ENCODE measurements at places on chromosomes 4 and X. TPM values are rescaled to one million over a fixed set of nuclear protein-coding genes. Genes with fewer than 3 reads are reported as not detected.

Gene ADH1A
- total RNA-seq: 1.5 TPM

Gene TCEANC
- 3.3 TPM for total RNA-seq

Gene TMPRSS11A
- not detected for total RNA-seq

Gene TLR6
- total RNA-seq: 5.9 TPM

Gene PASD1
- total RNA-seq: not detected

Gene GALNTL6
- 0.96 TPM for total RNA-seq

GRCh38 chr4:176321589-176321988 is 1.8 kb downstream of the SPCS3 start:
- H3K27me3 ChIP-seq: no peaks in the 10 kb centered on the region
- peak overlapping the region; percentile 96 for H3K27ac ChIP-seq
- H3K36me3 ChIP-seq: no peaks in the 10 kb centered on the region
- no peak for DNase-seq
- no peaks in the 10 kb centered on the region for H3K4me1 ChIP-seq
- H3K4me3 ChIP-seq: no peak overlapping the region

GRCh38 chr4:48337731-48338130 is 3.6 kb upstream of the SLAIN2 start:
- no peaks in the 10 kb centered on the region for H3K36me3 ChIP-seq

DNA sequence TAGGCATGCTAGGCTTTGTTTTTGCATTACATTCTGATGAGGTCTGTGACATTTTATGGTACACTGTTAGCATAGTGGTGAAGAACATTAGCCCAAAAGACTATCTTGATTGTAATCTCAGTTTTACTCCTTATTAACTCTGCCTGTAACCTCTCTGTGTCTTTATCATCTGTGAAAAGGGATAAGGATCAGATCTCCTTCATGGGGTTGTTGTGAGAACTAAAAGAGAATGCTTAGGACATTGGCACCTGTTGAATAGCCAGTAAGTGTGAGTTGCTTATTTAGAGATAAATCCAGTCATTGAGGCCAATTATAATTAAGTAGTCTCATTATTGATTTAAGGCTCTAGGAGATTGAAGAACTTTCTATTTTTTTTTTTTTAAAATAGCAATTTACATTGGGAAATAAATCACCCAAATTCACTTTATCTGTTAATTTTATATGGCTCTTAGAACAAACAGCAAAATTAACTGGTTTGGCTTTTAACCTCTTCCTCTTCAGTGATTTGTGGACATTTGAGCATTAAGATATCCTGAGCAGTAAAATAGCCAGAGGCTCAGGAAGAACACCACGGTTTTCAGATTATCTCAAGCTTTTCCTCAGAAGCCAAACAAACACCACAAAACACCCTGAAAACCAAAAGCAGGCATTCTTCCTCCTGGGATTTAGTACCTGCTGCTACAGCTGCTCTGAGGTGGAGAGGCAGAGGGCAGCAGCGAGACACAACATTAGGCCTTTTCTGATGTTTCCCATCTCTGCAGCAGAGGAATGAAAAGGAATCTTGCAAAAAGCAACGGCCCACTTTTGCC is 192.9 kb downstream of the ARHGAP10 start:
- DNase-seq: peak; percentile 77
- H3K27ac ChIP-seq: no peak overlapping the region
- peaks cover 9% of the 10 kb centered on the region for H3K4me1 ChIP-seq
- H3K27me3 ChIP-seq: no peaks in the 10 kb centered on the region
- H3K36me3 ChIP-seq: peaks cover 5% of the 10 kb centered on the region

- H3K4me3 ChIP-seq: no peak overlapping the region
- no peaks in the 10 kb centered on the region for H3K4me1 ChIP-seq
- H3K36me3 ChIP-seq: no peaks in the 10 kb centered on the region
- DNase-seq: no peak
- H3K27me3 ChIP-seq: no peaks in the 10 kb centered on the region
- H3K27ac ChIP-seq: no peak overlapping the region
These were observed 106.7 kb upstream of the GUCY1A1 start for GRCh38 chr4:155559915-155560314.

DNA sequence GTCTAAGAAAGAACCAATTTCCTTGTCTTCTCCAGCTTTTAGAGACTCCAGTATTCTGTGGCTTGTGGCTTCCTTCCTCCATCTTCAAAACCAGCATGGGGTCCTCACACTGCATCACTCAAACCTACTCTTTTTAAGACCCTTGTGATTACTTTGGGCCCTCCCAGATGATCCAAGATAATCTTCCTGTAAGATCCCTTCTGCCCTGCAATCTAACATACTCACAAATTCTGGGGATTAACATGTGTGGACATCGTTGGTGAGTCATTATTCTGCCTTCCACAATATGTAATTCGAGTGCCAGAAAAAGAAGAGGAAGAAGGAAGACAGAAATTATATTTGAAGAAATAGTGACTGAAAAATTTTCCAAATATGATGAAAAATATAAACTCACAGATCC is 47.9 kb downstream of the BEND4 start:
- H3K27me3 ChIP-seq: no peaks in the 10 kb centered on the region
- no peaks in the 10 kb centered on the region for H3K36me3 ChIP-seq
- H3K4me3 ChIP-seq: no peak overlapping the region
- no peaks in the 10 kb centered on the region for H3K4me1 ChIP-seq
- no peak overlapping the region for H3K27ac ChIP-seq

GRCh38 chrX:28966331-28966730 is 379.1 kb downstream of the IL1RAPL1 start:
- no peak for DNase-seq
- H3K36me3 ChIP-seq: no peaks in the 10 kb centered on the region
- no peaks in the 10 kb centered on the region for H3K4me1 ChIP-seq
- no peaks in the 10 kb centered on the region for H3K27me3 ChIP-seq
- no peak overlapping the region for H3K27ac ChIP-seq

DNA sequence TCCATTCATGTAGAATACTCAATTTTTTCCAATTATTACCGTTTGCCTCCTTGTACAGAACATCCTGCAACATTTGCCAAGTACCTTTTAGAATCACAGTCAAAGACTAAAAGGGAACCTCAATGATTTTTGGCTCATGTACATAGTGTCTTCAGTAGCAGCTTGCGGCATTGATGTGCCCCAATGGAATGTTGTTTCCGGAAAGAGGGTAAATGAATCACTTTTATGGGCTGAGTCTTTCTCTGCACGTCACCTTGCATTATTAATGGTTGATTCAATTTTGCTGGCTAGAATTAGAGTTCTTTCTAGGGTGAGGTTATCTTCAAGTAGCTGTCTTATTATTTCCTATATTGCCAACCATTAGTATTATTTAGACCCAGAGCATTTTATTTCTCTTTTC is 116.9 kb upstream of the GABRA2 start:
- no peaks in the 10 kb centered on the region for H3K4me1 ChIP-seq
- no peaks in the 10 kb centered on the region for H3K27me3 ChIP-seq
- H3K27ac ChIP-seq: no peak overlapping the region
- no peak for DNase-seq

DNA sequence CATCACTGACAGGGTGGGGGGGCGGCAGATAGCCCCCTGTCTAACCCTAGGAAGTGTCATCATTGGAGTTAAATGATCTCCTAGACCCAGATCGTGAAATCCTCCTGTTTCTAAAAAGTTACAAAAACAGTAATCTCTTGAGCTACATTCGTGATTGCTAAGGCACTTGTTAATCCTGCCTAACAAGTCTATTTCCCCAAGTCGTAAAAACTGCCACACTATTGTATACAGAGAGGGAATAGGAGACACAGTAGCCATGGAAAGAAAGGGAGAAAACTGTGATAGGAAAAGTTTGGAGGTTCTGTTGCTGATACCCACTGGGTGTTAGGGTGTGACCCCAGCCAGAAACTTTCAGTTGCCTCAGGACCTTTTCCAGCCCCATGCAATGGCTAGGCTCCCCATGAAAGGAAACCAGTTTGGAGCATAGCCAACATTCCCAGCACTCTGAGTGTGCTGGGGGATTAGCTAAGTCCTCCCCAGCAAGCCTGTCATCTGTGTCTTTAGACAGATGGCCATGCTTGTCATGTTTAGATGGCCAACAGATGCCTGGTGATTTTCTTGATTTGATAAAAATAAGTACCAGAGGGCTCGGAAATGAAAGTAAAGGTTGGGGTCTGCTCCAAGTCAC is 63.3 kb upstream of the ANXA10 start:
- no peak overlapping the region for H3K27ac ChIP-seq
- no peaks in the 10 kb centered on the region for H3K27me3 ChIP-seq
- H3K36me3 ChIP-seq: no peaks in the 10 kb centered on the region
- no peaks in the 10 kb centered on the region for H3K4me1 ChIP-seq
- H3K4me3 ChIP-seq: no peak overlapping the region

DNA sequence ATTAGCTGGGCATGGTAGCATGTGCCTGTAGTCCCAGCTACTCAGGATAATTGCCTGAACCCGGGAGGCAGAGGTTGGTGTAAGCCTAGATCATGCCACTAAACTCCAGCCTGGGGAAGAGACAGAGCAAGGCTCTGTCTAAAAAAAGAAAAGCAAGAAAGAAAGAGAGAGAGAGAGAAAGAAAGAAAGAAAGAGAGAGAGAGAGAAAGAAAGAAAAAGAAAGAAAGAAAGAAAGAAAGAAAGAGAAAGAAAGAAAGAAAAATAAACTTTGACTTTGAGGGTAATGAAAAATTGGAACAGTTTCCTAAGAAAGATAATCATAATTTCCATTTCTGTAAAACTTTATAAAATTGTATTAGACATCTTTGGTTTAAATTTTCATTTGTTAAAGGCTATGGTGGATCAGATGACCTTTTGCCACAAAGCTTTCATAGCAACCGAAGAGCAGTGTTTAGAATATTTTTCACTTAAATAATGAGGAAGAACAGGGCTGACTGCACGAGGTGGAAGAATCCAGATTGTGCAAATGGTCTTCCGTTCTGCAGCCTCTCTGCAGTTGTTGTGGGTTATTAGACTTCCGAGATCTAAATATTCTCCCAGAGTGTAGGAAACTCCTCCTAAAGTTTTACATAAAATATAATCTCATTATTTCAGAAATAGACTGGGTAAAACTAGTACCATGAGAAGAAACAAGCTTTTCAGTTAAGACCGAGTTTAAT is 55.9 kb downstream of the RBM47 start:
- no peak overlapping the region for H3K4me3 ChIP-seq
- no peak for DNase-seq
- peaks cover 48% of the 10 kb centered on the region for H3K4me1 ChIP-seq
- H3K27me3 ChIP-seq: no peaks in the 10 kb centered on the region
- no peaks in the 10 kb centered on the region for H3K36me3 ChIP-seq

- H3K36me3 ChIP-seq: no peaks in the 10 kb centered on the region
- H3K4me1 ChIP-seq: no peaks in the 10 kb centered on the region
- H3K4me3 ChIP-seq: no peak overlapping the region
- H3K27ac ChIP-seq: no peak overlapping the region
- H3K27me3 ChIP-seq: no peaks in the 10 kb centered on the region
These were observed 1290.8 kb upstream of the PABPC4L start for GRCh38 chr4:135492439-135492838.

DNA sequence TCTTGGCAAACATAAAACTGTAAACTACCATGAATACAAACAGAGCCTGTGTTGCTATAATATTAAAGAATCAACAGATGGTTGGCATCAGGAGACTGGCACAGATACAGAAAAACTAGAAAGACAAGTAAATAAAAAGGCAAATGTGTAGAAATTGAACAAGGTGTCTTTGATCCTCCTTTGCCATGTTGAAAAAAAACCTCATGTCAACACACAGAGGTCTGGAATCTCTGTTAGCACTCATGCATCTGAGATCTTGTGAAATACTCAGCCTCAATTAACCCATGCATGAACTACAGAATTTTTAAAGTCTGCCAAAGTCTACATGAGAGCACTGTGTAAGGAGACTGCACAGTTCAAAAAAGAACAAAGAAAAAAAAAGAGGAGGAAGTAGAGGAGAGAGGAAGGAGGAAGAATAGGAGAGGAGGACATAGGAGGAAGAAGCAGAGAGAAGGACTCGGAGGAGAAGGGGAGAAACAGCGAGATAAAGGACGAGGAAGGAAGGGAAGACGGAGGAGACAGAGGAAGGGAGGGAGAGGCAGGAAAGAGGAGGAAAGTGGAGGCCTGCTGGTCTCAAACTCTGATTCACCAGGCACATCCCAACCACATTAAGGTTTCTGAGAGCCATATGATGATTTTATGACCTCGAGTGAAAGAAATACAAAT is 52.8 kb downstream of the PRDM5 start:
- H3K27ac ChIP-seq: no peak overlapping the region
- no peak for DNase-seq
- no peak overlapping the region for H3K4me3 ChIP-seq
- no peaks in the 10 kb centered on the region for H3K27me3 ChIP-seq
- H3K36me3 ChIP-seq: no peaks in the 10 kb centered on the region

DNA sequence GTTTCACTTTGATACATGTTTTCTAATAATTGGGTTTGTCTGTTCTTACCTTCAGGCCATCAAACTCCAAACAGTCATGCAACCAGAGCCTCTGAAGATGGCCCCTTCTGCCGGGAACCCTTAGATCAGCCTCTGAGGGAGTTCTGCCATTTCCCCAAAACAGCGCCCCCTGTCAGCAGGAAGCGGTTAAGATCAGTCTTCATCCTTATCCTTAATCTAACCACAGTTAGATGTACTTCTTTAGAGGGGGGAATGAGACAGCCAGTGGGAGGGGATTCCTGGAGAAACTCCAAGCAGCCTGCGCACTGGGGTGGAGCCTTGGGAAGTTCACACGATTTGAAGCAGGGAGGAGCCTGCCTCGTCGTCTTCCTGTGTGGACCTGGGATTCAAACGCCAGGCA is 185.4 kb downstream of the INPP4B start:
- no peak for DNase-seq
- H3K36me3 ChIP-seq: no peaks in the 10 kb centered on the region
- no peaks in the 10 kb centered on the region for H3K27me3 ChIP-seq
- no peaks in the 10 kb centered on the region for H3K4me1 ChIP-seq
- no peak overlapping the region for H3K4me3 ChIP-seq
- no peak overlapping the region for H3K27ac ChIP-seq

GRCh38 chrX:29257521-29257920 is 670.3 kb downstream of the IL1RAPL1 start:
- H3K27me3 ChIP-seq: no peaks in the 10 kb centered on the region
- H3K27ac ChIP-seq: no peak overlapping the region
- H3K4me1 ChIP-seq: no peaks in the 10 kb centered on the region

- DNase-seq: no peak
- H3K27ac ChIP-seq: no peak overlapping the region
- H3K4me3 ChIP-seq: no peak overlapping the region
- H3K36me3 ChIP-seq: no peaks in the 10 kb centered on the region
- no peaks in the 10 kb centered on the region for H3K4me1 ChIP-seq
These were observed 94.2 kb downstream of the CXCL13 start for GRCh38 chr4:77699731-77700210.

GRCh38 chr4:119087656-119088055 is 48.0 kb upstream of the MYOZ2 start:
- H3K36me3 ChIP-seq: no peaks in the 10 kb centered on the region
- H3K4me1 ChIP-seq: no peaks in the 10 kb centered on the region
- no peak overlapping the region for H3K4me3 ChIP-seq

- no peak overlapping the region for H3K27ac ChIP-seq
- no peaks in the 10 kb centered on the region for H3K27me3 ChIP-seq
- DNase-seq: no peak
- H3K36me3 ChIP-seq: no peaks in the 10 kb centered on the region
- H3K4me1 ChIP-seq: no peaks in the 10 kb centered on the region
- H3K4me3 ChIP-seq: no peak overlapping the region
These were observed 1984.3 kb upstream of the IGFBP7 start for GRCh38 chr4:59094505-59094904.

GRCh38 chrX:124573468-124573867 is 227.1 kb downstream of the SH2D1A start:
- H3K36me3 ChIP-seq: no peaks in the 10 kb centered on the region
- H3K4me1 ChIP-seq: no peaks in the 10 kb centered on the region
- DNase-seq: no peak
- H3K4me3 ChIP-seq: no peak overlapping the region

GRCh38 chrX:104502460-104502859 is 63.5 kb upstream of the IL1RAPL2 start:
- no peaks in the 10 kb centered on the region for H3K36me3 ChIP-seq
- no peak overlapping the region for H3K27ac ChIP-seq
- H3K27me3 ChIP-seq: peaks cover 7% of the 10 kb centered on the region
- no peak for DNase-seq

GRCh38 chr4:182062936-182063335 is 180.3 kb upstream of the TENM3 start:
- no peak for DNase-seq
- H3K4me3 ChIP-seq: no peak overlapping the region
- H3K27me3 ChIP-seq: no peaks in the 10 kb centered on the region
- H3K4me1 ChIP-seq: peaks cover 5% of the 10 kb centered on the region

Measured in adrenal gland (tissue), 19 donors.